NCI-H526 (cell line): ENCODE measurements at places on chromosomes 2 and 18.

GRCh38 chr2:220585241-220585640 is 957.8 kb downstream of the SLC4A3 start:
- no peak for DNase-seq

- no peak for DNase-seq
Measured at GRCh38 chr2:219473511-219473910, 25.2 kb upstream of the GMPPA start.

DNA sequence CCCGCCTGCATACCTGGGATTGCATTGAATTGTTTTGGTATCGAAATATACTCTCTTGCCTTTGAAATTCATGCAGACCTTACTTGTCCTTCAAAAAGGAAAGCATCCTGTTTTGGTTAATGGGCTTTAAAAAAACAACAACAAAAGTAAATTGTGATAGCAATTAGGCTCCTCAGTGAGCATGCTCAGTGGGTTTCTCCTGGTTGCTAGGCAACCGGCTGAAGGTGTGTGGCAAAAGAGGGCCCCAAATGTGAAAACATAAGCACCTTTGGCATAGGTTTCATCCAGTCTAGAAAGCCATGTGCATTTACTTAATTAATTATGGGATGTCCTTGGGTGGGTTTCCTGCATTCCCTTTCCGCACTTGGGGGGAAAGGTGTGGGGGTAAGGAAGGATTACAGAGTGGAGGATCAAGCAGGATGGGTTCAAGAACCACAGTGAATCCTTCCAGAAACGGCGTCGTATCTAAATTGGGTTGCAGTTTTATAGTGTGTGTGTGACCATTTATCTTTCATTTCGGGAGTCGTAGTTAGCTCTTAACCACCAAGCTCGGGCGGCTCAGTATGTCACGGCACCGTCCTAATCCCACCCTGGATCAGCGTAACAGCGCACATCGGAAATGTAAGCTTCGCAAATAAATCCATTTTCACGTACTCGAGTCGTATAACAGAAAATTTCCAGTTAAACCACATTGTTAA is 274.9 kb upstream of the TCF4 start:
- no peak for DNase-seq

DNA sequence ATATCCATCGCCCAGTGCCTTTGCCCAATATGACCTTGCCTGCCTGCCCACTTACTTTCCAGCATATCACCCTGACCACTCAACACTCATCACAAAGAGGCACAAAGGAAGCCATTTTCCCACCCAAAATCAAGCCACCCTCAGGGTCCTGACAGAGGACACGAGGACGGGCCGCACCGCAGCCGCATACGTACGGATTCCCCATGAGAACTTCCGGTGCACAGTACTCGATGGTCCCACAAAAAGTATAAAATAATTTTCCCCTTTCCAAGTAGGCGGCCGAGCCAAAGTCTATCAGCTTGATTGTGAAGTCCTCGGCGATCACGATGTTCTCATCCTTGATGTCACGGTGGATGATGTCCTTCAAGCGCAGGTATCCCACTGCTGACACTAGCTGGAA is 10.0 kb upstream of the MTERF4 start:
- no peak for DNase-seq

GRCh38 chr18:10114717-10115463 is 201.1 kb downstream of the VAPA start:
- DNase-seq: no peak

GRCh38 chr2:227117852-227118251 is 46.2 kb downstream of the COL4A4 start:
- no peak for DNase-seq

DNA sequence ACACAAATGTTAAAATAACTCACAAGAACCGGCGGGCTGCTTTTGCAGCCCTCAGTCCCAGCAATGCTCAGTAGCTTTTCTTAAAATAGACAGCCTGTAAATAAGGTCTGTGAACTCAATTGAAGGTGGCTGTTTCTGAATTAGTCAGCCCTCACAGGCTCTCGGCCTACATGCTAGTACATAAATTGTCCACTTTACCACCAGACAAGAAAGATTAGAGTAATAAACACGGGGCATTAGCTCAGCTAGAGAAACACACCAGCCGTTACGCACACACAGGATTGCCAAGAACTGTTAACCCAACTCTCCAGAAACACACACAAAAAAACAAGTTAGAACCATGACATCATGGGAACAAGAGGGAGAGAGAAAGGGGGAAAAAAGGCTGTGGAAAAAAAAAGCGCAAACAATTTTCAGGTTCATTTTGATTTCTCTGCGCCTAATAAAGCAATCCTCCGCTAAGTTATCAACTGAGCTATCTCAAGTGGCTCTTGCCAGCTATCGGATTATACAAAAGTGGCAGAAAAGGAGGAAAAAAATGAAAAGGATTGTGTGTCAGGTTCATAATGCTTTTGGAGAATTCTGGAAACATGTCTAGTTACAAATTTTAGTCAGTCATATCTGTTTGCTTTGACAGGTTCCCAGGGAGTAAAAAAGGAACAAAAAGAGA is 89.1 kb downstream of the ZEB2 start:
- peak; percentile 38 for DNase-seq

- no peak for DNase-seq
Measured at GRCh38 chr18:24189007-24189528, 50.2 kb downstream of the CABYR start.

- DNase-seq: no peak
Measured at GRCh38 chr18:45006934-45007333, 326.2 kb downstream of the SETBP1 start.

DNA sequence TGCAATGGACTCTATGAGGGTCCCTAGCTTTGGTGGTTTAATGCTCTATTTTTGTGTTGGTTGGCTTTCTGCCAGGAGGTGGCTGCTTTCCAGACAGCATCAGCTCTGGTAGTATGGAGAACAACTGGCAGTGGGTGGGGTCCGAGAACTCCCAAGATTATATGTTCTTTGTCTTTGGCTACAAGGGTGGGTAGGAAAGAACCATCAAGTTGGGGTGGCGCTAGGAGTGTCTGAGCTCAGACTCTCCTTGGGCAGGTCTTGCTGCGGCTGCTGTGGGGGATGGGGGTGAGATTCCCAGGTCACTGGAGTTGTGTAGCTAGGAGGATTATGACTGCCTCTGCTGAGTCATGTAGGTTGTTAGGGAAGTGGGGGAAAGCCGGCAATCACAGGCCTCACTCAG is 976.1 kb upstream of the GYPC start:
- no peak for DNase-seq

GRCh38 chr18:69689121-69689759 is 258.4 kb downstream of the CD226 start:
- no peak for DNase-seq

GRCh38 chr18:10101729-10102128 is 187.9 kb downstream of the VAPA start:
- DNase-seq: peak; percentile 26

DNA sequence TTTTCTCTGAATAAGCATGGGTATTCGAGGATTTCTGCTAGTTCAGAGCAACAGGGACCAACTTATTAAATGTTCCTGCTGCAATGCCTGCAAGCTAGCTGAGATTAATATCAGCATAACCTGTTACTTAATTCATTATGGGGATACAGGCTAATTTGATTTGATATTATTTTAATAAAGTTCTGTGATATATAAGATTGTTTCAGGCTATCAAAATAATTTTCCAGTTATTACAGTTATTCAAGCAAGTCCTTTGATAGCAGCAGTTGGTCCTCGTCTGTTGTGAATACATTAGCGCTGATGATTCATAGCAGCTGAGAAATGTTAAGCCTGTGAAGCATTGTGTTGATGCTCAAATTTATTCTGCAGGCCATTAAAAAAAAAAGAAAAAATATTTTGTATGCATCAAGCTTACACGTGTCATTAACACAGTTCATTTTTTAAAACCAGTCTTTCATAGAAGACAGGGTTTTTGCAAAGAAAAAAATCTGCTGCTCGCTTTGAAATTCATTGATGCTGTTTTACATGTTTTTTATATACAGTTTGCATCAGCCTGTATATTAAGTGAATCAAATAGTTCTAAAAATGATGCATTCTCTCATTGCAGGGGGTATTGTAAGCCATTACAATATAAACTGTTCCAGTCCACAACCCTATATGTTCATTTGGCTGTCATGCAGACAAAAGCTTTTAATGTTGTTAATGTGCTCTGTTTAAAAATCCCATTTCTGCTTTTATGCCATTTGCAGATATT is 482.5 kb downstream of the BCL11A start:
- peak; percentile 17 for DNase-seq

DNA sequence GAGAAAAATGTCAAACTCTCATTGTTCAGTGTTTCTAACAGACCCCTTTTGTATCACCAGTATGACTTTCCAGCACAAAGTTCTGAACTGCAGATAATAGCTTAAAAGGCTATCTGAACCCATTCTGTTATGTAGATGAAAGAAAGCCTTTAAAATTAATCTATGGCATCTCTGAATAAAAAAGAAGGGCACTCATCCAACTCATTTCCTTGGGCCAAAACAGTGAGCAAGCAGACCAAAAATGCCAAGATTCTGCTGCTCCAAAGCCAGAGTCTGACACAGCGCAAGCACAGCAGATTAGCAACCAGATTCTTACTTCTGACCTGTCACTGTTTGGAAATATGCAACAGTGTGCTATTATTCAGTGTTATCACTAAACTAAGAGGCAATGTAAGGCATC is 22.6 kb upstream of the ITGA6 start:
- no peak for DNase-seq

DNA sequence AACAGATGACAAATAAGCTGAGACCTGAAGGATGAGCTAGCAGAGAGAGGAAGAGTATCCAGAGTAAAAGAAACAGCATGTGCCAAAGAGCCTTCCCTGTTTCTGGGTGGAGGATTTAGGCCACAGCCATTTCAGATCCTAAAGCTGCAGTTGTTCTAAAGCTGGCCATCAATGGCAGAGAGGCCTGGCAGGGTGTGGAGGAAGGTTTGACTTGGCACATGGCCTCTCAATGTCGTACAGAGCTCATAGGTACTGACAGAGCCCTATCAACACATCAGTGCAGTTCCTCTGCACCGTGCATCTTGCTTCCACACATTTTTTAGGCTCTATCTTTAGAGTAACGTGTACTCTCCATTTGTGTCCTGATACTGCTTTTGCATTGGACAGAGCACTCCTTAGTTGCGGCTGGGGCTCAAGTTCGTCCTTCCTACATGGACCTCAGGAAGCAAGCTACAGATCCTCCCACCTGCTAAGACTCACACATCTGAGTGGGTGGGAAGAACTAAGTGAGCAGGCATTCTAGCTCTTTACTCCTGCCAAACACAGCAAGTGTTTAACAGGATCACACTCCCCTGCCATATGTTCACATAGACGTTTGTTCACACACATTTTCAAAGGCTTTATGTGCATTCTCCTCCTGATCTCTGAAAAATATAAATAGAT is 3.0 kb upstream of the CHMP3 start:
- no peak for DNase-seq
